ENCODE measurements at places on chromosomes 16 and 17.

DNA sequence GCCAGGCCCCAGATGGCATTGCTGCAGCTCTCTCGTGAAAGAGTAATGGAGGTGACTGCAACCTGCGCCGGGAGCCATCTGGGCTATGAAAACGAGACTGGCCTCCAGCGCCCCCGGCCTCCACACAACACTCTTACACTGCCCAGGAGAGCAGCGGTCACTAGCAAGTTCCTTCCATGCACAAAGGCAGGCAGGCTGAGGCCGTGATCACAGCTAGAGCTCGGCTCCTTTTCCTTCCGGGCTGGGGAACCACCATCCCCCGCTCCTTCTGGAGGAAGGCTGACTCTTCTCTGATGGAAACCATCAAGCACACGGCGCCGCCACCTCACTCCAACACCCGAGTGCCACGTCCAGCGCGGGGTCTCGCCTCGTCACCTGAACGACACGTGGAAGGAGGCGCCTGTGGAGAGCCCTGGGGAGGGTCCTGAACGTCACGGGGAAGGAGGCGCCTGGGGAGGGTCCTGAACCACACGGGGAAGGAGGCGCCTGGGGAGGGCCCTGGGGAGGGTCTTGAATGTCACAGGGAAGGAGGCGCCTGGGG lies 61.9 kb downstream of the KLHDC4 start:
- DNase-seq = no peak

DNA sequence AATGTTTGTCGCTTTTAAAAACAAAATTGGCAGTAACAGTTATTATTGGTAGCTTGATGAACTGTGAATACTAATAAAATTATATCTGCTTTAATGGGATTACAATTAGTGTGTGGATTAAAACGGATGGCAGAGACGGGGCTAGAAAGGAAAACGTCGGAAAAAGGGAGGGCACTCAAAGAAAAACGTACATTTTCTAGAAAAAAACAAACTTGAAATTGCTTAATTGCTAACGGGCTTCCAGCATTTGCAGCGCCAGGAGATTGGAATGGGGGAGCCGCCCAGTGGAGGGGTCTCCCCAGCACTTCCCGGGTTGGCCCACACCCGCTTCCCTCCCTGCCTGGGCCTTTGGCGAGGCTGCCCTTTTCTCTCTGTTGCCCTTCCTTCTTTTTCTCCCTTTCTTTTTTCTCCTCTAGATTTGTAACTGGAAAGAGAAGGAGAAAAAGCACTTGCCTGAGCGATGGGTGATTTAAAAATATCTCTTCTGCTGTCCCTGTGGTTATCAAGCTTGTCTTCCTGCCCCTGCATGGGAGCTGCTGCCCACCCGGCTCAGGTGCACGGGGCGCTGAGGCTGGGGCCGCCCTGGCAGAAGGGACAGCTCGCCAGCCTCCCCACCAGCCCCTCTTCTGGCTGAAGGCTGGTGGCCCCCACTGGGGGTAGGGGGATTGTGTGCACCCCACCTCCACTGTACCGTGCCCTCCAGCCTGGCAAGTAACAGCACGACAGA lies 5.9 kb downstream of the BAHCC1 start:
- DNase-seq = no peak

- DNase-seq = no peak
These were observed 267.3 kb downstream of the SLC39A11 start for GRCh38 chr17:72825218-72825617.

DNA sequence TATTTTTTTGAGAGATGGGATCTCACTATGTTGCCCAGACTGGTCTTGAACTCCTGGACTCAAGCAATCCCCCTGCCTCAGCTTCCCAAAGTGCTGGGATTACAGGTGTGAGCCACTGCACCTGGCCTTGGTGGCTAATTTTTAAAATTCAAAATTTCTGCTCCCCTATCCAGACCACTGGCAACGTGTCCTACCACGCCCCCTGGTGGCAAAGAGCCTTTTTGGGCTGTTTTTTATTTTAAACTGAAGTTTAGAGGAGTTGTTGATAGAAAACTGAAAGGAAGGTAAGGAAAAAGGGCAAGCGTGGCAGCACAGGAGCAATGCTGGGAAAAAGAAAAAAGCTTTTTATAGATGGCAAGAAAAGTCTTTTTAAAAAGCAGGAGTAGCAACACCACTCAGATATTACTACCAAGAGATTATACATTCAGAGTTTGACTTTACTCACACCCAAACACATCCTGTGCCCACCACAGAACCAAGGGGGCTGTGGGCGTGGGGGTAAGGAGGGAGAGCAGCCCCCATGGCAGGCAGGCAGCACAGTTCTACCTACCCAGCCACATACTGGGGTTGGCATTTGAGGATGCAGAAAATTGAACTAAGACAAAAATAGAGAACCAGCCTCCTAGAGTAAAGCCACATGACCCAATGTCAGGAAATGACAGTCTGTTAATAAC lies 4.2 kb upstream of the MXRA7 start:
- peak; percentile 56 for DNase-seq

- DNase-seq = no peak
These were observed 17.0 kb downstream of the SOX8 start for GRCh38 chr16:998615-999014.

DNA sequence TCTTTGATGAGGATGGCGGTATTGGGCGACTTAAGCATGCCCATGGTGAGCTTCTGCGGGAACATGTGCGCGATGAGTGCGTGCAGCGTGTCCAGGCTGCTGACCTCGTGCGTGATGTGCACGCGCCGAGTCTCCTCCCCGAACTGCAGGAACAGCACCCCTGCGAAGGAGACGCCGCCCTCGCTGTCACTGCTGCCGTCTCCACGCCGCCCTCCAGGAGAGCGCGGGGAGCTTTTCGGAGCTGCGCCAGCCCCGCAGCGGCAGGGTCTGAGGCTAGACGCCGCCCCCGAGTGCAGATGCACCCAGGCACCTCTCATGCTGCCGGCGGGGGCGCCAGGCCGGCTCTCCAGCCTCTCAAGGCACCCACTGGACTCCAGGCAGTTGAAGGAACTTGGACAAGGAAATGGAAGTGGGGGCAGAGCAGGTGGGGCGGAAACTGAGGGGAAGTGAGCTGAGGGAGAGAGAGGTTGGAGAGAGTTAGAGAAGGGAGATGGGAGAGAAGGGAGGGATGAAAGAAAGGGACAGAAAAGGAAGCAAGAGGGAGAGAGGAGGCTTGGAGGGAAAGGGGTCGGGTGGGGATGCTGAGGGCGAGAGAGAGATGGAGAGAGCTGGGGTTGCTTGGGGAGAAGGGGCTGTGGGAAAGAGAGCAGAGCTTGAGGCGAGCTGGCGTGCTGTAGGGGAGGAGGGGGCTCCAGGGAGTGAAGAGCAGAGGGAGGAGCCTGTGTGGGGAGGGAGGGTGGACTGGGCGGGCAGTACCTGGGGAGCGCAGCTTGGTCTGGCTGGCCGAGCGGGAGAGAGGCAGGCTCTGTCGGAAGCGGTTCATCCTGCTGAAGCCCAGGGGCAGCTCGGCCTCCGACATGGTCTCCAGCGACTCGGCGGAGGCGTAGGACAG lies 42.1 kb downstream of the SRCIN1 start:
- DNase-seq = no peak

DNA sequence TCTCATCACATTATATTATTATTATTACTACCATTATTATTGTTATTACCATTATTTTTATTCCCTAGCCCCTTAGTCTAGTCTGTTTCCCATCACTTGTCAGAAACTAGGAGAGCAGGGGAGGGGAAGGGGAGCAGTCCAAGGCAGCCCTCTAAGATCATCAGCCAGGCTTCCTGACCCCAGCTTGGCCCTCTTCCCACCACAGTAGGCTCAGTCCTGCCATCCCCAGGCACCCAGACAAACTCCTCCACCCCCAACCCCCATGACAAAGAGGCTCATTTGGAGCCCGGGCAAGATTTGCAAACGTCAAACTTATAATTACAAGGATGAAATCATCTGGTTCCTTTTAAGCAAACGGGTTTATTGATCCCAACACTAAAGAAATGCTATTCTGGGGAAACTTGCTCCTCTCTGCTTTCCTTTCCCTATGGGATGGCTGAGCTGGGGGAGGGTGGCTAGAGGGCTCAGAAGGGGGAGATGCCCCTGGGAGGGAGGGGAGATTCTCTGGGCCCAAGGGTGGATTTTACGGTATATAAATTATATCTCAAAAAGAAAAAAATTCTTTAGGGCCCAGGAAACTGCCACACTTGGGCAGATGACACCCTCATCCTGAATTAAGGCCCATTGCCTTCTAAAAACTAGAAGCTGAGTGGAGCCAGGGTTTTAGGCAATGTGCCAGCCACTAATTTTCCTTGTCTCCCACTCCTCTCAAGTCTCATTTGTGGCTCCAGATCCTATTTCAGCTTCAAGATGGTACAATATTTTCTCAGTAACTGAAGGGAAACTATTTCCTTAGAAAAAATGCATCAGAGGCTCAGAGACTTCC lies 4.4 kb upstream of the CBFB start:
- DNase-seq = no peak

- no peak for DNase-seq
These were observed 46.5 kb downstream of the GPRC5B start for GRCh38 chr16:19837984-19838707.

- no peak for DNase-seq
These were observed 9.6 kb downstream of the ZNF750 start for GRCh38 chr17:82830249-82830661.

DNA sequence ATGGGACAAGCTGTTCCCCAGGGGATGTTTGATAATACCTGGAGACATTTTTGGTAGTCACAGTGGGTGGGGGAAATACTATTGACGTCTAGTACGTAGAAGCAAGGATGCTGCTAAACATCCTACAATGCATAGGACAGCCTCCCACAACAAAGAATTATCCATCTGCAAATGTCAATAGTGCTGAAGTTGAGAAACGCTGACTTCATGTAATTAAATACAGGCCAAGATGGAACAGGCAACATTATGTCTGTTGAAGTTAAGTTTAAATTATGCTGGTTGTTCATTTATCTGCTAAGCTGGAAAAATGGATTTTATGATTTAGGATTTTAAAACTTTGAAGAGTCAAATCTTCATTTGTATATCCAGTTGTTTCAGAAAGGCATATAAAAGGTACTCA lies 341.2 kb upstream of the DYNLRB2 start:
- DNase-seq = no peak

GRCh38 chr16:20388854-20389253 lies 15.7 kb downstream of the PDILT start:
- DNase-seq = no peak

DNA sequence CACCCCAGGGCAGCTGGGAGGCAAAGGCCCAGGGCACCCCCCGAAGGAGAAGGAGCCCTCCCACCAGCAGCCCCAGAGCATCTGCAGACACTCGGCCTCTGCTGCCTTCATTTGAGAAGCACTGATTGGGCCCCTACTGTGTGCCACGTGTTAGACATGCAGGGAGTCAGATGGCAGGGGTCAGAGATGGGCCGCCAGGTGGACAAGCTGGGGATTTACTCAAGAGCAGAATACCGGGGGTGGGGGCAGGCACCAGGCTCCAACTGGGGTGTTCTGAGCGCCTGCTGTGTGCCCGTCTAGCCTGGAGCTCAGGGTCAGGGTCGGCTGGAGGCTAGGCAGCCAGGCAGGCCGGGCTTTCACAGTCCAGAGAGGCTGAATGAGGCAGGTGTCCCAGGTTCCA lies 18.7 kb downstream of the TPSG1 start:
- no peak for DNase-seq

- no peak for DNase-seq
These were observed 43.5 kb upstream of the ADCY9 start for GRCh38 chr16:4159726-4160125.

GRCh38 chr16:52209227-52209626 lies 337.7 kb downstream of the TOX3 start:
- no peak for DNase-seq

DNA sequence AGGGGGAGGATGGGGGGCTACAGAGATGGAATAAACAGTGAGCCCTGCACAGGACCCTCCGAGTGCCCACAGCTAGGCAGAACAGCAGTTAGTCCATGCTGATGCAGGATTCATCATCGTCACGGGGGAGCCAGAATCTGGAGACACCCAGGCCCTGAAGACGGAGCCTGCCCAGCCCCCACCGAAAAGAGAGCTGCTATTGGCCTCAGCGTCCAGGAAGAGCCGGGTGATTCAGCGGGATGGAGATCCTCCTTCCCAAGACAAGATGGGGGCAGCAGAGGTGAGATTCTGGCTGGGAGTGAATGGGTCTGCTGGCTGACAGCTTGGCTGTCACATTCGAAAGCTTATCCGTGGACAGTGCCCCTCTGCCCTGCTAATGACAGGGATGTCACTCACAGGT lies 133.6 kb upstream of the CRHR1 start:
- DNase-seq = no peak

DNA sequence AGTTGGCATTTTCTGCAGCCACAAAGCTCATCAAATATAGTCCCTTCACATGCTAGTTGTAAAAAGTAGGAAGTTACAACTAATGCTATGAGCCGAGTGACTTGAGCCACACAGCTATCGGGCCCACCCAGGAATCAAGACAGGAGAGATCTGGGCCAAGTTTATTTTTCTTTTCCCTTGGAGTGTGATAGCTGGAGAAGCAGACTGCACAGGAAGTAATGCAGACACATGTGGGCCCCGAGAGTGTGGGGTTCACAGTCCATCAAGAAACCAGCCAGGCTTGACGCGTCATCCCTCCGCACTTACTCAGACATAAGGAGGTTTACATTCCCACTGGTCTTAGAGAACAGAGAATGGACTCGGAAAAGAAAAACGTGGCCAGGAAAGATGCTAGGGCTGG lies 403.1 kb upstream of the CDH11 start:
- no peak for DNase-seq

DNA sequence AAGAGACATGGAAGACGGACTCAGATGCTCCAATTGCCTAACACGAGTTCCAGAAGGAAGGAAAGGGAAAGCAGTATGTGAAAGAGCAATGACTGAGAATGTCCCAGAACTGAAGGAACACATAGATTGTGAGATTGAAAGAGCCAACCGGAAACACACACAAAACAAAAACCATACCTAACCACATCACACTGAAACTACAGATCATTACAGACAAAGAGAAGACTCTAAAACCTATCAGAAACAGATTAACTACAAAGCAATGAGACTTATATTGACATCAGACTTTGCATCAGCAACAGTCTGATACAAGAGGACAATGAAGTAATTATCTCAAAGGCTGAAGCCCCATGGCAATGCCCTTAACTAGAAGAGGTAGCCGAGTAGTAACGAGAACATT lies 45.6 kb upstream of the CLEC18B start:
- DNase-seq = no peak

- no peak for DNase-seq
These were observed 26.4 kb downstream of the ARHGAP17 start for GRCh38 chr16:24988593-24989338.

GRCh38 chr17:63946440-63947363 lies 14.6 kb upstream of the CD79B start:
- peak; percentile 38 for DNase-seq

- DNase-seq = no peak
These were observed 59.3 kb upstream of the BCO1 start for GRCh38 chr16:81179219-81179618.

GRCh38 chr16:88512728-88513696 lies 57.2 kb upstream of the ZC3H18 start:
- no peak for DNase-seq

- no peak for DNase-seq
These were observed 465.4 kb downstream of the CDH11 start for GRCh38 chr16:64656471-64656870.

DNA sequence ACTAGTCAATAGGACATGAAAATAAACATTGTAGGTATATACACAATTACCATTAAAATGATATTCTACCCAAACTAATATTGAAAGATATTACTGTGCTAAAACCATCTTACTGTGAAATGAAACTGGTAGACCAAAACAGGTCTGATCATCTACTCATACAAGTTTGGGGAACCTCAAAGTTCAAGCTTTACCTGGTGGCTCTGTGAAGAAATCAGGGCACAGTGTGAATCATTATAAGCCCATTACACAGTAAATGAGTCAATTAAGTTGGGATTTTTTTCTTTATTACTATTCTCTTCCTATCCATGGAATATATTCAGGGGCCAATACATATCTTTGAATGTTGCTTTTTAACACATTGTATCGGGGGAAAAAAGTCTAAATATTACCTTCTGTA lies 57.1 kb downstream of the HELZ start:
- DNase-seq = no peak
